Spinal cord (tissue), 10 donors: ENCODE measurements at places on chromosomes 1 and 21. TPM values are rescaled to one million over a fixed set of nuclear protein-coding genes. Genes with fewer than 3 reads are reported as not detected.

DNA sequence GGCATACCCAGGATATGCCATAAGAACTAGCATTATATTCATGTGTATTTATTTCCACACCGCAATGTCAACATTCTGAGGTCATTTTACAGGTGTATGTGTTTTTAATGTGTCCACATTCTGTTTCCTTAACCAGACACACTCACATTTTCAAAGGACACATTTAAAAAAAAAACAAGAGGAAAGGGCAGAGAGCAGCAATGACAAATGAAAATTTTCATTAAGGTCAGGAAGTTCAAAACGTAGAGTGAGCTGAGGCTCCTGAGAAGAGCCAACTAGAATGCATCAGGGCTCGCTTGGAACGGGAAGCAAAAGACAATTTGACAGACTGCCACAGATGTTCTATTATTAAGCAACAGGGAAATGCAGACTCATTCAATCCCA is 4.8 kb upstream of the GNPAT start:
- no peaks in the 10 kb centered on the region for H3K27me3 ChIP-seq
- H3K4me1 ChIP-seq, result peaks cover 5% of the 10 kb centered on the region
- peaks cover 2% of the 10 kb centered on the region for H3K36me3 ChIP-seq
- no peak for DNase-seq
- H3K27ac ChIP-seq, result no peak overlapping the region

The SMCP gene
- not detected for polyA plus RNA-seq

DNA sequence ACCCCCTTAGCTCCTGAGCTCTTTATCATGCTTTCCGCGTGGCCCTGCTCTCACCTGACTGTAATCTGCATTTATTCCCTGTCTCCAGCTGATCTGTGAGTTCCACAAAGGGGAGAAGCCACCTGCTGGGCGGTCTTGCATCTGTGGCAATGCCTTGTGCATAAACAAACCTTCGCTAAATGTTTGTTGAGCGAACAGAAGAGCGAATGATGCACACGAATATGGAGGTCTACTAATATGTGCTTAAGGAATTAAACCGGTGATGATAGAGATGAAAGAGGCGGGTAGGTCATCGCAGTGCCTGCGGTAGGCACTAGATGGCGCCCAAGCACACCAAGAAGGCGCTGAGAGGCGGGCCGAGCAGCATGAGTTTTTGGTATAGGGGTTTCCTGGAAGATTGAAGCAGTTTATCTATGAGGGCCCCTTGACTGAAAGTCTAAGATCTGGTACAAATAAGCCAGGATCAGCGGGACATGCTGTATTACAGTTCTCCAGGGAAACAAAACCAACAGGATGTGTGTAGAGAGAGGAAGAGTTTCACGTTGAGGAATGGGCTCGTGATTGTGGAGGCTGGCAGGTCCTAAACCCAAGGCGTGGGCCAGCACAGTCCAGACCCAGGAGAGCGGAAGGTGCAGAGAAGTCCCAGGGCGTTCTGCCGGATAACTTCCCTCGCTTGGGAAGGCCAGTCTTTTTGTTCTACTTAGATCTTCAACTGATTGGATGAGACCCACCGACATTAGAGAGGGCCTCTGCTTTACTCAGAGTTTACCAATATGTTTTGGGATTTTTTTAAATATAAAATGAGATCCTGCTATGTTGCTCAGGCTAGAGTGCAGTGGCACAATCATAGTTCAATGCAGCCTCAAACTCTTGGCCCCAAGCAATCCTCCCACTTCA is 34.7 kb downstream of the TOMM20 start:
- H3K4me1 ChIP-seq, result peaks cover 38% of the 10 kb centered on the region
- no peaks in the 10 kb centered on the region for H3K27me3 ChIP-seq
- H3K4me3 ChIP-seq, result peak overlapping the region; percentile 28
- peak; percentile 89 for DNase-seq
- no peak overlapping the region for H3K27ac ChIP-seq
- no peaks in the 10 kb centered on the region for H3K36me3 ChIP-seq

GRCh38 chr21:46503922-46504550 is 45.3 kb downstream of the DIP2A start:
- no peak overlapping the region for H3K27ac ChIP-seq
- no peaks in the 10 kb centered on the region for H3K4me1 ChIP-seq
- no peaks in the 10 kb centered on the region for H3K27me3 ChIP-seq

The RGS7 gene
- polyA plus RNA-seq, result 44.1 TPM

DNA sequence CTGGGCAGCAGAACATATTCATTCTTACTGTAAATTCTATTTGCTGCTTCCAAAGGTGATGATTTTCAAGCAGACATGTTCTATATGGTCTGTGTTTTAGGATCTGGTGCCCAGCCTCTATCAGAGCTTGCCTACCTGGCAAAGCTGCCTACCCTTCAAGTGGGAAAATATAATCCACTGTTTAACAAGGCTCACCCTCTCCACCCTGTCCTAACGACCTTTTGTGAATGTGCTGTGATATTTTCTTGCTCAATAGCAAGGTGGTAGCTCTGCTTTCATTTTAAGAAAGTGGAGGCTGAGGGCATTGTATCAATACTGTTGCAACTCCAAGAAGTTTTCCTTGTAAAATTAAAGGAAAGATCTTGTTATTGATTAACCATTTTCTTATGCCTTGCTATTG is 26.0 kb upstream of the AGO1 start:
- H3K27me3 ChIP-seq, result no peaks in the 10 kb centered on the region
- no peak overlapping the region for H3K27ac ChIP-seq
- H3K4me3 ChIP-seq, result no peak overlapping the region
- H3K36me3 ChIP-seq, result peaks cover 20% of the 10 kb centered on the region
- DNase-seq, result no peak
- H3K4me1 ChIP-seq, result no peaks in the 10 kb centered on the region
